ENCODE measurements at places on chromosomes 4 and X.

- DNase-seq: no peak
Measured at GRCh38 chrX:118062048-118062789, 54.4 kb downstream of the KLHL13 start.

GRCh38 chr4:65983061-65983460 is 312.8 kb upstream of the EPHA5 start:
- no peak for DNase-seq

- DNase-seq: no peak
Measured at GRCh38 chrX:39856472-39857121, 241.2 kb downstream of the BCOR start.

DNA sequence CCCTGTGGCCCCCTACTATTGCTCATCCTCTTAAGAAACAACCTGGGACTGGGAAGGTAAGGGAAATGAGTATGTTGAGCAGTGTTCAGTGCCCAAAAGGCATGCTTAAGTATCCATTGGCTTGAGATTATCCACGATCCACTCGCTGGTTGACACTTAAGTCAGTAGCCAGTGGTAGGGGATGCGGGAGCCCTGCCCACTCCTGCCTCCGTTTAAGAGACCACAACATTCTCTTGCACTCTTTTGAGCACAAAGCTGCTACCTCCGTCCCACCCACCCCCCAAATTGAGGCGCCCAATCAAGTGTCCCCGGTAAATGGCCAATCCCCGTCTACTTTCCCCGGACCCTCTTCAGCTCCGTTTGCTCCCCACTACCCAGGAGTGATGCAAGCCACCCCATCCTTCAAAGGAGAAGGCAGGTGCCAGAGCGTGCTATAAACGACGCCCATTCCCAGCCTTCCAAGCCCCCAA is 25.0 kb downstream of the UTP14A start:
- DNase-seq: no peak

- no peak for DNase-seq
Measured at GRCh38 chr4:140027101-140027500, 126.9 kb downstream of the MAML3 start.

- DNase-seq: no peak
Measured at GRCh38 chr4:57187246-57187645, 77.1 kb upstream of the IGFBP7 start.

DNA sequence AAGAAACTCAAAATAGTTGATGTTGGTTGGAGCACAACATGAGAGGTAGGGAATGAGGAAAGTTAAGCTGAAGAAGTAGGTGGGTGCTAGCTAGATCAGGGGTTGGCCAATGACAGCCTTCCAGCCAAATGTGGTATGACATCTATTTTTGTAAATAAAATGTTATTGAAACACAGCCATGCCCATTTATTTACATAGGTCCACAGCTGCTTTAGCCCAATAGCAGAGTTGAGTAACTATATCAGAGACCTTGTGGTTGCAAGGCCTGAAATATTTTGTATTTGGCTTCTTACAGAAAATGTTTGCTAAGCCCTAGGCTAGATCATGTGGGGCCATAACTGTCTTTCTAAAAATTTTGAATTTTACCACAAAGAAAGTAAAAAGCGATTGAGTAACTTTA is 234.9 kb upstream of the CTSO start:
- no peak for DNase-seq

- no peak for DNase-seq
Measured at GRCh38 chr4:184503869-184504300, 29.5 kb upstream of the IRF2 start.

- DNase-seq: peak; percentile 82
Measured at GRCh38 chr4:102343964-102344519, 1.2 kb downstream of the SLC39A8 start.

- no peak for DNase-seq
Measured at GRCh38 chr4:38954727-38955126, 77.5 kb downstream of the TMEM156 start.

Measured in lower lobe of right lung (tissue), 2 donors.